ENCODE measurements at places on chromosomes 12 and 14.

- DNase-seq = no peak
Measured at GRCh38 chr14:58659061-58659460, 21.3 kb downstream of the DACT1 start.

DNA sequence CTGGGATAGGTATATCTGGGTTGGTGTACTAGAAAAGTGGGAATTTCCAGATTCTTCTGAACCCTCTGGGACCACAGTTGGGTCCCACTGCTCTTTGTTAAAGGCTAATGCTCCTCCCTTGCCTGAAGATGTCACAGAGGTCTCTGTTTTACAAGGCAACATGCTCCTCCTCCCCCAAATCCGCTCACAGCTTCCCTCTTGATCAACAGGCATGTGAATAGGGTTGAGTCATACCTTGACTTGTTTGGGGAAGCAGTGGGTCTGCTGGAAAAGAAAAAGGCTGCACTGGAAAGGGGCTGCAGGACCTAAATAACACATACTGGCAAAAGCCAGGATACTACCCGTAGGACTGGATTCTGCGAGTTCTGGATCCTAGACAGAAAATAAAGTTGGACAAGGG is 165.4 kb upstream of the TMEM260 start:
- no peak for DNase-seq

- no peak for DNase-seq
Measured at GRCh38 chr12:115922952-115923564, 354.4 kb downstream of the MED13L start.

DNA sequence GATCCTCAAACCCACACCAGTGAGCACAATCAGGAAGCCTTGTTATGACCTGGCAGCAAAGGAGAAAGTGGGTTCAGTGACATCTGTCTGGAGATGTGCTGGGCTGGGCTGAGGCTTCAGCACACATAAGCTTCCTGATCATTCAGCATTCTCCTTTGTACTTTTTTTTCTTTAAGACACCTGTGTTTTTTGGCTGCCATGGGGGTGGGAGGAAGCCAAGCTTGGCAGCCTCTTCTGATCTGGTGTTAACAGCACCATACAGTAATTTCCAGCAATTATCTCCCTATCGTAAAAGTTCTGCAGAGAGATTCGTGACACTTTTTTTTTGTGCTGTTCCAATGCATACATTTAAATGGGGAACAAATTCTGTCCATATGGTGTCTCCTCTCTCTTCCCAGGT is 38.9 kb upstream of the RASSF3 start:
- no peak for DNase-seq

- peak; percentile 71 for DNase-seq
Measured at GRCh38 chr14:52314595-52315354, 663 bp downstream of the PTGER2 start.

DNA sequence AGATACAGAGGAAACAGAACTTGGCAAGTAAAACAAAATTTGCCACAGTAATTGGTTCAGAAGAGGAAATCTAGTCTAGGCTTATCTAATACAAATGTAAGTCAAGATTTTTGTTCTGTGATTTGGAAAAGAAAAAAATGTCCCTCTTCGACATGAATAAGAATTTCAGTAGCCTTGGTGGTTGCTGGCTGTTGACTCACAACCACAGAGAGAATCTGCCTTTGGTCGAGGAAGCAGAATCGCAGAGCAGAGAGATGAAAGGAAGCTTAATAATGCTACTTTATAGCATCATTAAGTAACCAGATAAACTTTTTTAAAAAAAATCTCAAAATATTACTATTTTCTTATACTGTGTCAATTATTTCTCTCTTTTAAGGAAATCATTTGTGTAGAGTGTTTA is 1096.6 kb downstream of the FLRT2 start:
- no peak for DNase-seq

- DNase-seq = no peak
Measured at GRCh38 chr14:79734151-79734550, 477.2 kb downstream of the DIO2 start.
